ENCODE measurements at places on chromosomes 2 and 18.

DNA sequence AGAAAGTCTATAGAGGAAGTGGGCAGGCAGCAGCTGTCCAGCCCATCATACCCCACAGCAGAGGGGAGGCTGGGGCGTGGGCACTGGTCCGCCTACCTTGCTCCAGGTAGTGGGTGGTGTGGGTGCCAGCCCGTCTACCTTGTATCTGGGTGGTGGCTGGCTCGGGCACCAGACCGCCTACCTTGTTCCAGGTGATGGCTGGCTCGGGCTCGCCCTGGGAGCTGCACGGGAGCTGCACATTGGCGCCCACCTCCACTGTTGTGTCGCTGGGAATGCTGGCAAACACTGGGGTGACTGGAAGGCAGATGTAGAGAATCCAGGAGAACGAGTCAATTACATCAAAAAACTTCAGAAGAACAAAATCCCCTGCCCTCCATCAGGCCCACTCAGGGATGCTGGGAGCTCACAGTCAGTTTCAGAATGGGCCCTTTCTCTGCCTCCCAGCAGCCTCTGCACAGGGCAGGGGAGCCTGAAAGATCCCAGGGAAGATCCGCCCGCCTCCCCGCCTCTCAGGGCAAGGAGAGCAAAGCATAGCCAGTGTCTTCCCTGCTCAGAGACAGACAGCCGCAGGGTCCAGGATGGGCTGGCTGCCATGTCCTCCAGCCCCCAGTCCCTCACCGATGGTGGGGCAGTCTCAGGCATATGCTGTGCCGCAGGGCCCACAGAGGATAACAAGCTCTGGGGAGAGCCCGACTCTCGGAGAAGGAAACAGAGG is 82.3 kb downstream of the PXDN start:
- no peak for DNase-seq

DNA sequence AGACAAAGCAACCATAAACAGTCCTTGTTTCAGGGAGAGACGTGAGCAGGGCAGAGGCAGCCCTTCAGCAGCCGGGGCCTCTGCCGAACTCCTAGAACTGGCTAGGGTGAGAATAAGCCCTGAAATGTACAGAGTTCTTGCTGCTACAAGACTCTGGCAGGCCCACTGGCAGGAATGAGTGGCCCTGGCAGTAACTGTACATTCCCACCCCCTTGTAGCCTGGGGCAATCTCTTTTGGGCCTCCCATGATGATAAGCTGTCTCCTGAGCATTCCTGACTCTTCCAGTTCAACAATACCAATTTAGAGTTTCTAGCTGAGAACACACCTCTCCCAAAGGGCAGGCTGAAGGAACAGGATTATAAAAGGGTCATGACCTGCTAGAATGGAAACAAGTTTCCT is 54.3 kb downstream of the HAUS1 start:
- DNase-seq = peak; percentile 85

DNA sequence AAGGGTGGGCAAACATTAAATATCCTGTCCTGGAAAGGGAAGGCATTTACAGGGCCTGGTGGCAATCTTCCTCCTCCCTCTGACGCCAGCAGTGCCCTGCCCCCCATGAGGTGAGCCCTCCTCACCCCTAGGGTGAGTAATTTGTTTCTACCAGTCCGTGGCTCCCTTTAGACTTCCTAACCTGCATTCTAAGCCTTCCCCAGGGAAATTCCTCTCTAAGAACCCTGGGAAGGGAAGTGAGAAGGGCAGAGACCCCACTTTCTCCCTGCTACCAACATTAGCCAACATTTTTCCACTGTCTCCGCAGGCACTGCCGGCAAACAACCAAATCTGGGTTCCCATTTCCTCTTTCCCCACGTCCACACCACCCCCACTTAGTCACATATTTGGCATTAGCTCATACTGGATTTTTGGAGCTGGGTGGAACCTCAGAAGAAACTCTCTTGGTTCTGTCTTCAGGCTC is 69.3 kb downstream of the NRP2 start:
- DNase-seq = no peak

DNA sequence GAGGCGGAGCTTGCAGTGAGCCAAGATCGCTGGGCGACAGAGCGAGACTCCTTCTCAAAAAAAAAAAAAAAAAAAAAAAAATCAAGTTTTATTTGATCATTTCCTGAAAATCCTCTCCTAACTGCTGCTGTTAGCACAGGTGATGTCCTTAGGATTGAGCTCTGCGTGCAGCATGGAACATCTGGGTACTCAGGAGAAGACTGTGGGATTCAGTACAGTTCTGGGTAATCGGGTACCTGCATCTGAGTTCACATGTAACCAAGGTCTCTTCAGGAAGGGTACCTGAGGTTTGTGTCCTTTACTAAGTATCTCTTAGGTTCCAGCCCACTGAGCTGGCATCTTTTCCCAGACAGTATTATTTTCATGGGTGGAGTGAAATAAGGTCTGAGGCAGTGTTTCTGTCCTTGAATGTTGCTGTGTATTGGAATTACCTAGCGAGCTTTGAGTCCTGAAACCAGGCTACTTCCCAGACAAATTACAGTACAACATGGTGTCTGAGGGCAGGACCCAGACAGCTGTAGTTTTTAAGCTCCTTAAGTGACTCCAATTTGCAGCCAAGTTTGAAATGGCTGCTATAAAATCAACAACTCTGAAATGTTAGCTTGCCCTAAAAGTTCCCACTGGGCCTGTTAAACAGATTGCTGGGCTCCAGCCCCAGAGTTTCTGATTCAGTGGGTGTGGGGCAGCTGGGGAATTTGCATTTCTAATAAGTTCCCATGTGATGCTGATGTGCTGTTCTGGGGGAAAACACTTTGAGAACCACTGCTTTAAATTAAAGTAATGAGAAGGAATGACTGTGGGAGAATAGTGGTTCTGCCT is 120.5 kb downstream of the PMAIP1 start:
- peak; percentile 47 for DNase-seq

- no peak for DNase-seq
Measured at GRCh38 chr18:54089749-54090459, 134.6 kb downstream of the MBD2 start.

GRCh38 chr2:5677133-5677532 is 15.1 kb upstream of the SOX11 start:
- DNase-seq = no peak

DNA sequence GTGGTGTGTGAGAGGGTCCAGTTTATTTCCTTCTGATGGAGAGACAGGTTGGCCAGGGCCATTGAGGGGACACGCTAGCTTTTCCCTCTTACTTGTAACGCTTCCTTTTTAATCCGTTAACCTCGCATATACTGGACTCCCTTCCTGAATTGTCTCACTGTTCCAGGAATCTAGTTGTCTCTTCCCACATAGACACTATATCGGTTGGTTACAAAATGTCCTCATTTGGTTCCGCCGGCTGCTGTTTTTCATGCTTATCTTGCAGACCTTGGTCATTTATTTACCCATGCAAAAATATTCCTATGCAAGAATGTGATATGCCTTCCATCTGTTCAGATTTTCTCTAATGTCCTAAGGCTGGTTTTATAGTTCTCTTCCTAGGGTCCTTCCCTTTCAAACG is 35.0 kb downstream of the NEURL3 start:
- DNase-seq = no peak

DNA sequence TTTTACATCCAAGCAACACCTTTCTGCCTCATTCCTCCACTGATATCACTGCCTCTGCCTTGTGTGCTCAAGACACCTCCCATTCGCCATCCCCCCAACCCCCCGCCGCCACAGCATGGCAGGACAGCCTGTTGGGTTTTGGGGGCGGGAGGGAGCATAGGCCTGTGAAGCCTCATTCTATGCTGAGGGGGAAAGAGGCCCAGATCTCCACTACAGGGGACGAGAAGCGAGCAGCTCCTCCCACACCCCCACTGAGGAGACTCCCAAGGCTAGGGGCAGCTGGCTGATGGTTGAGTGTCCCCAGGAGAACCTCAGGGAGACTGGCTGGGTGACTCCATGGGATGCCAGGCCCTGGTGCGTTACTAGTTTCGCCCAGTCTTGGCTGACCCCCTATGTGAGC is 214.3 kb upstream of the SIX2 start:
- DNase-seq = no peak

DNA sequence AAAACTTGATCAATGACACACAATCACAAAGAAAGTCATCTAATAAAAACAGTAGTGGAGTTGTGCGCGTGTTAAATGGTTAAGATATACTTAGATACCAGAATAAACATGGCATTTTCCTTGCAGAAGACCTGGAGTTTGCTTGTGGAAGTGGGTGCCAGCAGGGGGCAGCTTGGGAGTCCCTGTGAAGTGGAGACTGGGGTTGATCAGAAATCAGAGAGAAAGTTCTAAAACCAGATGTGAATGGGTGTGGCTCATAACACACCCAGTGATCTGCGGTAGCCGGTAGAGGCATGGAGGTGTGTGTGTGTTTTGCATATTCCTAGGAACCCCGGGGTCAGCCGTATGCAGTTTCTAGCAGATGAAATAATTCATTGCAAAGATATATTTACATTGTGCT is 300.1 kb upstream of the TRIB2 start:
- peak; percentile 23 for DNase-seq

DNA sequence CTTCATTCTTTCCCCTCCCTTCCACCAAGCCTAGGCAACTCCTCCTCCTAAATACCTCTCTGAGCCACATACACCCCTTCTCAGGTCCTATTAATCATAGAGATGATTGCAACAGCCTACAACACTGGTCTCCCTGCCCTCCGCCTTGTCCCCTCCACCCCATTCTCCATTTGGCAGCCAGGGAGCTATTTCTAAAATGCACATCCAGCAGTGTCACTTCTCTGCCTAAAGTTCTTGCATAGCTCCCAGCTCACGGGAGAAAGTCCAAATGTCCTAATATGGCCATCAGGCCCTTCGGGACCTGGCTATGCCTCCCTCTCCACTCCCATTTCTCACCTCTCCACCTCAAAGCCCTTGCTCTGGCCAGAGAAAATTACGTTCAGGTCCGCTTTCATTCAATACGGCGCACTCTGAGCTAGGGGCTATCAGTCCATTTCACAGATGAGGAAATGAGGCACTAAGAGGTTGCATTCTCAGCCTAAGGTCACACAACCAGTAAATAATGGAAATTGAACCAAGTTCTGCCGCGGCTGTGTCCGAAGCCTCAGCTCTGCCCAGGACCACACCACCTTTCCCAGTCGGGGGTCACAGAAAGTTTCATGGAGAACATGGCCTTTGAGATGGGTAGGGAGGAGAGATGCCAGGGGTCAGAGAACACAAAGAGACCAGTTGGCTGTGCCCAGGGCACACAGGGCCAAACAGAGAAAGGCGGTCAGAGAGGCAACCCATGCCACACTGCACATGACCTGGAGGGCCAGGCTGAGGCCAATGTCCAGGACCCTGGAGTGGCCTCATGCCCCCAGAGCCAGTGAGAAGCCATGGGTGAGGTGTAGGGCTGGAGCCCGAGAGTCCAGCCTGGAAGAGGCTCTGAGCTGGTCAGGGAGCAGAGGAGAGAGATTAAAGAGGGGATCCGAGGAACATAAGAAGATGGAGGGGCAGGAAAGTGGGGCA is 72.8 kb downstream of the TNS1 start:
- DNase-seq = no peak

DNA sequence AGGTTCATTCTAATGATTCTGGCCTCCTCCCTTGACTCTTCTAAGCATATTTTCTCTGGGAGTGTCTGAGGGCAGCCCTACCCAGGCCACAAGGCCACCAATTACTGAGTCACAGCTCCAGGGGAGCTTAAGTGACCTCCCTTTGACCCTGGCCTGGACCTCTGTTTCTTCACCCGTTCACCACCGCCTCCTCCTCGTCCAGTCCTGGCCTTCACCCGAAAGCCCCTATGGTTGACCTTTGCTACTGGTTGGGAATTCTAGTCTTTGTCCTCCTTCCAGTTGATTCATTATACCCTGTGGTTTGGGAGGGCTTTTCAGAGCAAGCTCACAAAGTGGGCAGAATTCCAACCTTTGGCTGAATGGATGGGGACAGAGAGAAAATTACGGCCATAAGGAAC is 72.6 kb downstream of the NRP2 start:
- DNase-seq = peak; percentile 55

GRCh38 chr2:232600053-232600773 is 33.2 kb upstream of the EFHD1 start:
- DNase-seq = no peak

DNA sequence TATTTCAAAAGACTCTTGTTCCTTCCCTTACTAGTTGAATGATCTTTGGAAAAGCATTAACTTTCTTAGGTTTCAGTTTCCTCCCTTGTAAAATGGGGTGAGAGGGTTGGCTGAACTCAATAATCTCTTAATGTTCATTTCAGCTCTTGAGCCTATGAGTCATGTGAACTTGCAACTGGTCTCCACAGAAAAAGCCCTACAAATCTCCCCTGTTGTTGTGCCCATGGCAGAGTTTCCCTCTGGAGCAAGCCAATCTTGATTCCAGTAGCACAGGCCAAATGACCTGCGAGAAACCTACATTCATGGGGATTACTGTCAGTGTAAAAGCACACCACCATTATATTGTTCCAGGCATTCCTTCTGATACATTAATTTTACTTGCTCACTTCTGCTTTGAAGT is 388.9 kb downstream of the ALK start:
- no peak for DNase-seq

DNA sequence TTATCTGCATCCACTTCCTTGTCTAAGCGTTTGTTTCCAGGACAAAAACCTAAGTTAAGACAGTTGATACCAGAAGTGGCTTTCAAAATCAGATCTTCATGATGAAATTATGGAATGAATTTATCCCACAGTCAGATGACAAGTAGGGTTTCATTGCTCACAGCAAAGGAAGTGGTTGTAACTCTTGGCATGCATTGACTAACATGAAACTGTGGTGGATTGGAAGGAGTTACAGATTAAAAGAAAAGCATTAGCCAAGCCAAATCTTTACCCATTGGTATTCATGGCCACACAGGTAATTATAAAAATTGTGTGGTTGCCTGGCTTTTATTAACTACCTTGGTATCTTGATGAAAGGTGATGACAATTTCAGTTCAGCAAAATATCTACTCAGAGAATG is 438.0 kb upstream of the NXPH2 start:
- no peak for DNase-seq

DNA sequence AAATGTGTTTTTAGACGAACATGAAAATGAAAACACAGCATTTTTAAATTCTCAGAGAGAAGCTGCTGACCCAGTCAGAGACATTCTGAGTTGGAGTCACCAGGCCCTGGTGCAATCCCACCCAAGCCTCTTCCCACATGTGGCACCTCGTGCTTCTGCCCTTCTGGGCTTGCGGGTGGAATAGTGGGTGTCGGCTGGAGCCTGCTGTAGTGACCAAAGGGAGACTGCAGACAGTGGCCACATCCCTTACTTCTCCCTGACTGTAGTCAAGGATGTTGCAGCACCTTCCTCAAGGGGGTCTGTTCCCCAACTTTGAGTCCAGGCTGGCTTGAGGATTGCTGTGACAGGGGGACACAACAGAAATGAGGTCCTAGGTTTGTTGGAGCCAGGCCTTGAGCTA is 104.4 kb upstream of the GLI2 start:
- DNase-seq = no peak

- DNase-seq = no peak
Measured at GRCh38 chr2:43345872-43346271, 119.5 kb upstream of the ZFP36L2 start.

GRCh38 chr2:173231042-173231441 is 123.6 kb upstream of the CDCA7 start:
- no peak for DNase-seq

Data from EL (cell line).